ENCODE measurements at places on chromosomes 12 and 14.

DNA sequence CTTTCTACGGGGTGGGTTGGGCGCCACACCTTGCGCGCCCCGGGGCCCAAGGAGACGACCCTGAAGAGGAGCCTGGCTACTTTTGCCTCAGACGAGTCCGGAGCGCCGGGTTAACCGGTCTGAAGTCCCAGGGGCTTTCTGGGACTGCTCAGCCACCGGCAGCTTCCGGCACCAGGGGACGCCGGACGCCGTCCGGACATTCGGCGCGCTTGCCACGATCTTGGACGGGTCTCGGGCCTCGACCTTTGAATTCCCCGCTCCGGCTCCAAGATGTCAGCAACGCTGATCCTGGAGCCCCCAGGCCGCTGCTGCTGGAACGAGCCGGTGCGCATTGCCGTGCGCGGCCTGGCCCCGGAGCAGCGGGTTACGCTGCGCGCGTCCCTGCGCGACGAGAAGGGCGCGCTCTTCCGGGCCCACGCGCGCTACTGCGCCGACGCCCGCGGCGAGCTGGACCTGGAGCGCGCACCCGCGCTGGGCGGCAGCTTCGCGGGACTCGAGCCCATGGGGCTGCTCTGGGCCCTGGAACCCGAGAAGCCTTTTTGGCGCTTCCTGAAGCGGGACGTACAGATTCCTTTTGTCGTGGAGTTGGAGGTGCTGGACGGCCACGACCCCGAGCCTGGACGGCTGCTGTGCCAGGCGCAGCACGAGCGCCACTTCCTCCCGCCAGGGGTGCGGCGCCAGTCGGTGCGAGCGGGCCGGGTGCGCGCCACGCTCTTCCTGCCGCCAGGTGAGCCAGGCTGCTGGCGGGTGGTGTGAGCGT, at the start of gene ACOT4:
ACOT4 (plus strand) TSS at position 184 of the 760 bp plus-strand sequence; CDS start at position 271, 87 bp downstream.
- DNase-seq: no peak

DNA sequence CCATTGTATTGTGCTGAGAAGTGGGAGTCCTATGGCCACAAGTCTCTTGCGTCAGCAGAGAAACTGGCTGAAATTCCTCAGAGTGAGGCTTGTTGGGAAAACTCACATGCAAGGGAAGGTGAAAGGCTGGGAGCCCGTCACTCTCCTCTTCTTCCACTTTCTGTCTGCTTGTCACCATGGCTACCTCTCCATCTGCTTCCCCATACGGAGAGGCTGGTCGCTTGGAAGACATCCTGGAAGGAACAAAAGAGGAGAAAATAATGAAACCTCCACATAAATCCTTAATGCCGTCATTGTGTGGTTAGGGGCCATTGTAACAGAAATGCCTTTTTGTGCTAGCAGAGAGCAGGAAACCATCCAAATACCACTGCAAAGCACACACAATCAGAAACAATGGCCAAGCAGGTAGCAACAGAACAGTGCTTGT, 53.7 kb downstream of the SOX5 start:
- DNase-seq: no peak

- peak; percentile 68 for DNase-seq
Observed at GRCh38 chr12:13038491-13039161, 5.6 kb upstream of the FAM234B start.

DNA sequence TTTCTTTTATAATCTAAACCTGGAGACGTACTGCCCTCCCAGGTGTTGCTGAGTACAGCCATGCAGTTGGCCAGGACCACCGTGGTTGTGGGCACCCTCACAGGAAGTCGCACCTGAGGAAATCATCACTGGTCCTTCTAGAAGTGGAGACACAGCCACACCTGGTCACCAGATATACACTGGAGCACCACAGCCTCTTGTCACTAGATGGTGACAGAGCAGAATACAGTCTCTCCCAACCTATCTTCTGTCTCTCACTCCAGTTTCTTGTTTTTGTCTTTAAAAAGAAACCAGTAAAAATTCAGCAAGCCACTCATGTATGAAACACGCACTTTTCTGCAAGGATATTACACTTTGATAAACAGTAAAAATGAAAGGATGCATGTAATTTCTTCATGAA, 43.1 kb upstream of the GPHB5 start:
- DNase-seq: no peak

GRCh38 chr12:42130672-42131402, 13.8 kb downstream of the GXYLT1 start:
- no peak for DNase-seq

GRCh38 chr12:123057513-123058265, 77.2 kb downstream of the ARL6IP4 start:
- no peak for DNase-seq

GRCh38 chr12:76766161-76766560, 2.2 kb downstream of the ZDHHC17 start:
- DNase-seq: no peak

GRCh38 chr14:99318091-99318958, 46.3 kb upstream of the BCL11B start:
- no peak for DNase-seq

DNA sequence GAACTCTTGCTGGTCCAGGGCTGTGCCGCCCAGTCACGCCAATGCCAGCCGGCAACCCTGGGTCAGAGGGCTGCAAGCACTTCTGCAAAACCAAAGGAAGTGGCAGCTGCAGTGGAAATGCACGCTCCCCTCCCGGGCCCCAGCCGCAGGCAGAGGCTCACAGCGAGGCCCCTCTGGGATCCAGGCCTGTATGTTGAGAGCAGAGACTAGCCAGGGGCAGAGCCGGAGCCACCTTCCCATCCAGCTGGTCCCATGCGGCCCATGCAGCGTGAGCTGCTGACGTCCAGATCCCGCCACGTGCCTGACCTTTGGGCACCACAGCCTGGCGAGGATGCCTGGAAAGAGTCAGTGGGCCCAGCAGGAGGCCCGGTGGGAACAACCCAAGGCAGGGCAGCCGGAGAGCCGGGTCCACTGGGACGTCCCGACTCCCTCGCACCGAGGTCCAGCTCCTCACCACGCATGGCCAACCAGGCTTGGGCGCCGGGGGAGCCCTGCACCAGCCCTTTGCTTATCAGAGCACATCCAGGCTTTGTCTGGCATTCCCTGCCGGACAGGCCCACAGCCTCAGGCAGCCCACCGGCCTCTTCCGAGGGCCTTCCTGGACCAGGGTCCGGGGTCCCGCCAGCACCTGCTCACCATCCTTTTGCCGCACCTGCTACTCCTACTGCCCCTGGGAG, 4.3 kb downstream of the GPR132 start:
- no peak for DNase-seq

GRCh38 chr12:19757317-19757877, 318.1 kb downstream of the AEBP2 start:
- peak; percentile 25 for DNase-seq

- DNase-seq: no peak
Observed at GRCh38 chr14:93706360-93706955, 81.8 kb downstream of the PRIMA1 start.

- DNase-seq: peak; percentile 80
Observed at GRCh38 chr14:95519699-95520098, 3.2 kb upstream of the SYNE3 start.

- DNase-seq: no peak
Observed at GRCh38 chr12:130013771-130014484, 110.1 kb upstream of the TMEM132D start.

DNA sequence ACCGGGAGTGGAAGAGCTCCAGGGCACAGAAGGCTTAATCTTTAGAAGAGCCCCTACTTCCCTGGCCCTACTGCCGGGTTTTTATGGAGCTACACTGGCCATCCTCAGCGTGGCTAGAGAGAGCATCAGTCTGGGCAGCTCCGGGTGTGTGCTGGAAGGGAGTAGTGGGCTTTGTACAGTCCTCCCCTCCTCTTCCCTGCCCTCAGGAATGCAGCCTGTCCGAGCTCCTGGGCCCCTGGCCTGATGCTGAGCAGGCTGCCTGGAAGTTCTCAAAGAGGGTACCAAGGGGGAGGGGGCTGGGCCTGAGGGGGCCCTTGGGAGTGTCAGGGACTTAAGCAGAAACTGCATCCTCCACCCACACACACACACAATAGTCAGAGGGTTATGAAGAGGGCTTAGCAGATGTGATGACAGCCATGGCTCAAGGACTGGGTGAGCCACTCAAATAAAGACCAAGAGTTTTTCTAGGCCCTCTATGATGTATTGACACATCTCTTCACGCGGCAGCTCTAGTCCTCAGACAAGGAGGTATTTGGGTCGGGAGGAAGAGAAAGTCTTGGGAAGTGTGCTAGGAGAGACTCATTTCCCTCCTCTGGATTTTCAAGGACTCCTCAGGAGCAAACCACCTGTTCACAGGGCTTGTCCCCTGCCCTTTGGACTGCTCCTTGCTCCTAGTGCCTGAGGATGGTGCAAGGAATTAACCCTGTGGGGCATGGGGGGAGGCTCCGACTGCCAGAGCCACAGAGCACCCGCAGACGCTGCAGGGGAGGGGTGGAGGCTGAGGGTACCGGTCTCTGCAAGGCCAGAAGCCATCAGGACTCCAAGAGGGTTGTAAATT, 16.5 kb upstream of the FIGNL2 start:
- DNase-seq: no peak

DNA sequence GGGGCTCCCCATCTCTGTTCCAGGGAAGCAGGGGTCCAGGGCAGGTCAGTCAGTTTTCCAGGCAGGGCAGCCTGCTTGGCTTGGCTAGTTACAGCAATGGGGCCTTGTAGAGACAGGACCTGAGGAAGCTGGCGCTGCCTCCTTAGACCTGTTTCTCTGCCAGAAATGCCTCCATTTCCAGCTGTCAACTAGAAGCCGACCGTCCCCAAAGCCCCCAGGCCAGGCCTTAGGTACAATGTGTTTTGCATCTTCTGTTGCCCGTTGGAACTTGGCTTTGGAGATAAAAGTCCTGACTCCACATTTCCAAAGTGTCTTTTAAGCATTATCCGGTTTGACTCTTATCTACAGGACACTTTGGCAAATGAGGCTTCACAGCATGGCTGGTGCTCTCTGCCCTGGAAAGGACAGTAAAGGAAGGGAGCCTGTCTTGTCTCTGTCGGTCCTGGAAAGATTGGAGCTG, 42.6 kb downstream of the KRT80 start:
- DNase-seq: no peak

- no peak for DNase-seq
Observed at GRCh38 chr14:75147423-75148071, 20.7 kb upstream of the NEK9 start.

DNA sequence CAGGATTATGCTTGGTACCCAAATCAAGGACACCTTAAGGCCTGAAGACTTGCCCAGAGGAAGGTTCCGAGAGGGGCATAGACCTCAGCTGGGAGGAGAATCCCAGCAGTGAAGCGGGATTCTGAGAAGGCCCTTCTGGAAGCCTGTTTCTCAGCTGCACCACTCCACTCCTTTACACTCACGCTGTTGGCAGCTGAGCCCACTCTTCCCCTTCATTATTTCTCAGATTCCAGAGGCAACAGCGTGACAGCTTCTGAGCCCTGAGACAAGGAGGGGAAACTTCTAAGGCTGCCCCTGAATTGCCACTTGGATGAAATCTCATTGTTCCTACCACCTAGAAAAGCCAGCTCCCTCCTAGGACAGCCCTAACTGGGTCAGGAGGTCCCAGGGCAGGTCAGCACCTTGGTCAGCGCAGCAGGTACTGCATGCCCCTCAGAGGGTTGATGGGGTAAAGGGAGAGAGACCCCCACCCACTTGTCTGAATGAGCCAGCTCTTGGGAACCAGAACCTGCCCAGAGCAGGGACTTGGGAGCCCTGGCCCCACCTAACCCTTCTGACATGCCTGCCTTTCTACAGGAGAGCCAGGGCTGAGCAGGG, 53.9 kb downstream of the ISCA2 start:
- DNase-seq: no peak

DNA sequence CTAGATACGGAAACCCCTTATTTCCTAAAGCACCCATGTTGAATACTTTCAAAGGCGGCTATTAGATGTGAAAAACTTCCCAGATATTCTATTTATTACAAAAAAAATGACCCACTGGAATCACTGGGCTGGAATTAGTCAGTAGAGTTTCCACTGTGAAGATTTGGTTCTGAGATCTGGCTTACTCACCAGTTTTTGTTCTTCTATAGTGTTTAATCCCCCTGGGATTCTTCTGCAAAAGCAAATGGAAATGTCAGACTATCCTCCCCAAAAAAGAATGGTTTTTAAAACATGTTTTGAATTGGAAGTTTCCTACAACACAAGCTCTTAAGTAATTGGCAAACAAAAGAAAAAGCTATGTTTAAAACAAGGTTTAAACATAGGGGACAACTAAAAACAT, 166.4 kb downstream of the STXBP6 start:
- no peak for DNase-seq

- no peak for DNase-seq
Observed at GRCh38 chr14:95138876-95139275, 18.5 kb downstream of the DICER1 start.

DNA sequence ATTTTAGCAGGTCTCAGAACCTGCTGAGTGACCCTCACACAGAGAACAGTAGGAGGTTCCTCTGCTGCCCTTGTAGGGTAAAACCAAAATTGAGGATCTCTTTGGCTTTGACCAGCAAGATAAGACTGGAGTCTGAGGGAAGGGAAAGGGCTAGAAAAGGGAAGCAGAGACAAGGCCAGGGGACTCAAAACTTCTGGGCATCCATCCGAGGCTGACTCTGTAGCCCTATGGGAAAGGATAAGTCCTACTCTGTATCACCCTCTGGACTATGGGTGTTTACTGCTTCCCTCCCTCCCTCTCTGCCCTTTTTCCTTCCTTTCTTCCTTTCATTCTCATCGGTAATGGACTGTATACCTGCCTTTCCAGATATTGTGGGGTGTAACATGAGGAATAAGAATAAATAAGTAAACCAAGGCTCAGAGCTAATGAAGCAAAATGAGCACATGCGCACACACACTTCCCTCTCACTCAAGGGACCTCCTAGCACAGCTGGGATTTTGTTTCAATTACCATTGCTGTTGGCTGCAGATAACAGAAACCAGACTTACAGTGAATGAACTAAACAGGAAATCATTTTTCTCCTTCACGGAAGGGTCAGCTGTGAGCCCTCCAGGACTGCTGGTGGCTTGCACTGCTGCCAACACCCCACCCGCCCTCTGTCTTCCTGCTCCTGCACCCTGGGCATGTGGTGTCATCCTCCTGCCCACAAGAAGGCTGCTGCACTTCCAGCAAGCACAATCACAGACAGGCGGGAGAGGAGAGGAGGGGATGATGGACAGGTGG, 404.4 kb upstream of the CCDC196 start:
- DNase-seq: no peak

- no peak for DNase-seq
Observed at GRCh38 chr14:99602788-99603415, 1.1 kb downstream of the CCDC85C start.

DNA sequence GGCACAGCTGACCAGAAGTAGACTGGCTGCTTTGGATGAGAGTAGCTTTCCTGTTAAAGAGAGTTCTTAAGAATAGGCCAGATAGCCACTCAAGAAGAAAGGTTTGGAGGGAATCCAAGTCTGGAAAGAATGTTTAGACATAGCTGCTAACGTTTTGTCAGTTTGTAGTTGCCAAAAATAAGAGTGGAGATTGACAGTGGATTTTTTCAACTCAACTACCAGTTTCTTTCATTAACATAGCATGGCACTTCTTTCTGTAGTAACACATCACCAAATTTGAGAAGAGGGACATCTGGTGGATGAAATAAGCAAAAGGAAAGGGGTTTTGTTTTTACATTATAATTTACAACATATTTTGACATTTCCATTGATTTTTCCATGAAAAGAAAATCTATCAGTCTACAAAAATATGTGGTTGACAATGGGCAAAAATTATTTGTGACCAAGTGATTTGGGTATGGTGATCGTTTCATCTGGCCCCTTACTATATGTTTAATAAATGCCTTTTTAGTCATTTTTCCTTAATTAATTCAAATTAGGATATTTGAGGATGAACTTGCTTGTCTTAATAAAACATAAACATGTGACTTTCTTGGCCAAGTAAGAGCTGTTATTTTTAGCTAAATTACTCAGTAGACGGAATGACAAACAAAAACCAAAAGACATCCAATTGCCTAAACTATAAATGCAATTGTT, 71.1 kb downstream of the PTPRR start:
- no peak for DNase-seq

- no peak for DNase-seq
Observed at GRCh38 chr12:68956466-68956865, 23.5 kb upstream of the CPM start.

Data from GM04504 (cell line).